ENCODE measurements at places on chromosomes 7 and 10.

DNA sequence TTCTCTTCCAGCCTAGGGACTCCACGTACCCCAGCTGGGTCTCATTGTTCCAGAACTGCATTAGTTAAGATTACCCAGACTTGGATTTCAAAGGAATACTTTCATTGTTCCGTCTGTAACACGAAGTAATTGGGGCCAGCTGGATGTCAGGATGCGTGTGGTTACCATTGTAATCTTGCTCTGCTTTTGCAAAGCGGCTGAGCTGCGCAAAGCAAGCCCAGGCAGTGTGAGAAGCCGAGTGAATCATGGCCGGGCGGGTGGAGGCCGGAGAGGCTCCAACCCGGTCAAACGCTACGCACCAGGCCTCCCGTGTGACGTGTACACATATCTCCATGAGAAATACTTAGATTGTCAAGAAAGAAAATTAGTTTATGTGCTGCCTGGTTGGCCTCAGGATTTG, 21.0 kb downstream of the LRRC17 start:
- DNase-seq = peak; percentile 38

DNA sequence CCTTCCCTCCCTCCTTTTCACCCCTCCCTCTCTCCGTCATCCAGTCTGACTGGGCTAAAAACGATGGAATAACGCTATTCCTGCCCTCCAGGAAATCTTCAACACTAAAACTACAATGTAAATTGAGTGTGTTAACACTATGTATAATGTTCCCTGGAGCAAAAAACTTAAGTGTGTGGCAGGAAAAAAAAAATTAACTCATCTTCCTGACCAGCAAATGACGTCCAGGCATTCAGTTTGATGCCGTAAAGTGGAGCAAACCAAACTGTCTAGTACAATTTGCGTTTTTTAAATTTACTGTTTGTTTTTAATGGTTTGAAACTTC, 545 bp upstream of the MTPN start:
- no peak for DNase-seq

- DNase-seq = no peak
Measured at GRCh38 chr10:127428385-127428980, 120.6 kb upstream of the NPS start.

GRCh38 chr10:93106631-93107072, 33.0 kb downstream of the CYP26A1 start:
- no peak for DNase-seq

DNA sequence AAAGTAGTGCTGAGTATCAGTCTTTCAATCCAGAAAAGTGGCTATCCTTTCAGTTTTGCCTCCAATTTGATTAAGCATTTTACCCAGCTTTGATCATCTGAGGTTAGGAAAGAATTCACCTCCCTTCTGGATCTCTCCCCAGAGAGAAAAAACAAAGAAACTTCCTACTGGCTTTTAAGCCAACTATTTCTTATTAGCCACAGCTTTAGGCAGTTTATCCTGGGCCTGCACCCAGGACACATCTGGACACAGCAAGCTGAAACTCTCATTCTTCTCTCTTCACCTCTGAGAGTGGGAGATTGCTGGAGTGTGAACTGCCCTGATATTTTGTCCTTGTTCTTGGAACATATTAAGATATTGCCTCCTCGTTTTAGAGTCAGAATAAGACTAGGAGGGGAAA, 43.5 kb upstream of the LSM8 start:
- no peak for DNase-seq

DNA sequence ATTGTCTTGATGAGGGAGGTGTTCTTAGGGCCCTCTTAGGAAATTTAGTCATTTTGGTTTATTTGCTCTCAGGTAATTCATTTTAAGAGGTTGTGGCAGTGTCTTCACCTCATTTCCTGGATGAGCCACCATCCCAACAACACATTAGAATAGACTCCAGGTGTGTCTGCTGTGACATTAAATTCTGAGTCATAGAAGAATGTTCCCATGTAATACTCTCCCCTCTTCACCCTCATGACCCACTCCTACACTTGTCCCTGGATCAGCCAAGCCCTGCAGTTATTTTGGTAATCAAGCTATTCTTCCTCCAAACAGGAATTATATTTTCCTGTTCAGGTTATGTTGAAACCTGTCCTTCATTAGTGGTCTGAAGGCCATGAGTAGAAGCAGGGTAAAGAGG, 944.1 kb downstream of the SORCS3 start:
- DNase-seq = no peak

GRCh38 chr7:22470981-22471380, 29.0 kb downstream of the STEAP1B start:
- no peak for DNase-seq

GRCh38 chr7:83684928-83685327, 36.0 kb upstream of the SEMA3E start:
- no peak for DNase-seq

DNA sequence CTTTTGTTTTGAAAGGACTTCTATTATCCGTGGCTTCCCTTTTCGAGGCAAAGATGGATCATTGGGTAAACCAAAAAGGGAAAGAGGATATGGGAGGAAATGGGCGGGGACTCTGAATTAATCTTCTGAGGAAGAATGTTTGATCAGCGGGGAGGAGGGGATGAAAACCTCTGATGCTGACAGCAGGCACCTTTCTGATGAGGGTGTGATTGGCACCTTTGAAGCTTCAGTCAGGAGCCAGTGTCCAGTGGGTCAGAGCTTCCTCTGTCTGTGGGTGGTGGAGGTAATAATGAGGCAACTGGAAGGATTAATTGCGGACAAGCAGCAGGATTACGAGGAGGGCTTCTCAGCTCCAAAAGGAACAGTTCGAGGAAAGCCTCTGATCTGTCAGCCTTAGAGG, 877.6 kb downstream of the LRMDA start:
- peak; percentile 72 for DNase-seq

DNA sequence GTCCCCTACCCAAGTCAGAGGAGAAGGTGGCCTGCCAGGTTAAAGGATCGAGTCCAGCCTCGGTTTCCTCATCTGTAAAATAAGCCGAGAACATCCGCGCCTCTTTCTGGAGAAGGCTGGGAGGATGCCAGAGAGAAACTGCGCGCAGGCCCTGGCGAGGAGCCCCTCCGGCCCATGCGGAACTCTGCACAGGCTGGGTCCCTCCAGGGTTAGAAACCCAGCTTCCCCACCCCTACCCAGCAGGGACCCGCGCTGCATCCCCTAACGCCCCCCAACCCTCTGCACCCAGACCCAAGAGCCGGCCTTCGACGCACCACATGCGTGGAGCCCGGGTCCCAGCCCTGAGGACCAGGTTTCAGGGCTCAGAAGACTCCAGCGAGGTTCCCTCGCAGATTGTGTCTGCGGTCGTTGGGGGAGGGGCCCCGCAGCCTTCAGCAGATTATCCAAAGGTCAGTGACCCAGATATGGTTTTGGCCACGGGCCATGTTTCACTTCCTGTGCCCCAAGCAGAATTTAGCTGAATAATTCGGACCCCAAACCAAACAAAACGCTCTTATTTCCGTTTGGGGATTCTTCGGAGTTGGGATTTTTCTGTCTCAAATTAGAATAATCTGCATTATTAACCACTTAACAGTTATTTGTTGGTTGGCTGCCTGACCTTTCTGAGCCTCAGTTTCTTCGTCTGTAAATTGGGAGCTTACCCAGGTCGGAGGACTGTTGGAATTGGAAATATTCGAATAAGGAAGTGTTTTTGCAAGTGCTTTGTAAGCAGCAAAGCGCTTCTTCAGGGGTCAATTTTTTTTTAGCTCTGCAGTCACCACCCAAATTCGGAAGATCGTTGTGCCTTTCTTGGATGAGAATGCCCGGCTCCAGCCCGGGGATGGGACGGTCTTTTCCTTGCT, 167.7 kb downstream of the UBE2H start:
- DNase-seq = no peak

DNA sequence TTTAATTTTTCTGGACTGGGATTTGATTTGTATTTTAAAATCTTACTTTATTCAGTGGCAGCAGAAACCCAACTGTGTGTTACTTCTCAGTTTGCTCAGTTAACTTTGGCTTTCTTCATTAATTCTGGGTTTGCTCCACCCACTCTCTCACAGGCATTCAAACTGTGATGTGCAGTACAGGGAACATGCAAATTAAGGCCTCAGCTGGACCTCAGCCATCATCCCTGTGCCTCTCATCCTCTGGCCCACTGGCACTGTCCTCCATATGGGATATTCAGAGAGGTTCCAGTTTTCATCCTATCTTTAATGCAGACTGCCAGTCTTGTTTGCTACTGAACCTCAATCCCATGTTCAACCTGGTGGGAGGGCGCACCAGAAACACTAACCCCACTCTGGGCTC, 743.4 kb upstream of the IGFBP3 start:
- no peak for DNase-seq

DNA sequence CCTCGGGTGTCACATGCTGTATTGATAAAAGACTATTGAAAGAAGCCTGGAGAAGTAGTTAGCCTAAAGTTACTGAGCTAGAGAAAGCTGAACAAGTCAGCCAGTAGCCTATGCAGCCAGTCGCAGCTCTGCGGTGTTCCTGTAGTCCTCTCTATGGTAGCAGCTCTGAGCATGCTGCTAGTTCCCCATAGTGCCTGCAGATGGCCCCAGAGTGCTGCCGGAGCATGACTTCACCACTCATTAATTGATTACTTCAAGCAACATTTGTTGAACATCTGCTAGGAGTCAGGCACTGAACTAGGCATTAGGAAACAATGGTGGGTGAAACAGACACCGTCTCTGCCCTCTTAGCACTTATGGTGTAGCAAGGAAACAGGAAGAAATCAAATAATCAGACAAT, 422.7 kb downstream of the SORCS3 start:
- peak; percentile 83 for DNase-seq

DNA sequence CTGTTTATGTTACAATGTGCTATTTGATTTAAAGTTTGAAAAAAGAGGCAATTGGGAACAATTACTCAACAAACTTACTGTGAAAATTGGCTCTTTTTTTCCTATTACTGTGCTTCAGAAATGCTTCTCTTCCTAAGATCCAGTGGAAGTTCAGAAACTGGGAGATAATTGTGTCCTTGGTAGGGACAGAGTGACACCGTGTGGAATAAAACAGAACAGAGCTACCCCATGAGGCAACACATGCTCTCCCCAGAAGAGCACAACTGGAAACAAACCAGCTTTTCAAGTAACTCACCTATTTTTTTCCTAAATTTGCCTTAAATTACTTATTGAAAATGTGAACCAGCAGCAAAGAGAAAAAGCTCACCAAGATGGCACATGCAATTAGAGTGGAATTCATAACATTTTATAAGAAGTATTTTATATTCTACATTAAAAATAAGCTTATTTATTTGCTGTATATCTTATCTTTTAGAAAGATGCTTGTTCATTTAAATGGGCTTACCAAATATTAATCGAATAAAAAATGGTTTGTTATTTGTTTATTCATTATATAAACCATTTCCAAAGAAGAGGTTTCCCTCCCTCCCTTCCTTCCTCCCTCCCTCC, 346.1 kb upstream of the ANKRD30A start:
- DNase-seq = peak; percentile 1

- DNase-seq = no peak
Measured at GRCh38 chr10:1488970-1489548, 248.3 kb downstream of the ADARB2 start.

- no peak for DNase-seq
Measured at GRCh38 chr10:129864601-129865126, 99.4 kb downstream of the EBF3 start.

- peak; percentile 16 for DNase-seq
Measured at GRCh38 chr7:86776136-86776535, 132.4 kb downstream of the GRM3 start.

DNA sequence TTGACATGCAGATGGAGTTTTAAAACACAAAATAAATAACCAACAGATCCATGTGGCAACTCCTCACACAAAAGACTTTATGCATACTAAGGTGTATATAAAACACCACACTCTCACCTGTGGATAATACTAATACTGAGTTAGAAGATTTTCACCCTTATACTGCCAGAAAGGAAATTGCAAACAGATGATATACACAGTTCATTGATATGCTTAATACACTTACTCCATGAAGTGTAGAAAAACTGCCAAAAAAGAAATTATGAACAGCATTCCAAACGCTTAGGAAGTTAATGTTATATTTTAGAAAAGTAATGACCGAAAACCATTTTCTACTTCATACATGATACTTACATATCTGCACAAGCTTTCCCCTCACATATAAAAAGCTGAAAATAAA, 17.6 kb upstream of the SNX13 start:
- no peak for DNase-seq

DNA sequence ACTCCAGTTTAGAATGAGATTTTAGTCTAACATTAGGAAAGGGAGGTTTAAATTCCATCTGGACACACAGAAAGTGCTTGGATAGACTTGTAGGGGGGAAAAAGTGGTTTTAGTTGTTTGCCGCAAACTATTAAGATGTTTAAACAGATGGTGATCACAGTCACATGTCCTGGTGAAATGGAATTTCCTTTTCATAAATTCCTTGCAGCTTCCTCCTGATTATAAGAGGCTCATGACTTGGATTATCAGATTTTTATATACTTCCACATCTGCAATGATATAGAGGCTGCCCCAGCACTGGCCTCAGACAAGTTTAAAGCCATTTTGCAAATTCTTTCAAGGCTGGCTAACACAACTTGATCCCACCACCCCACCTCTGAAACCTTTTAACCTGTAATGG, 106.4 kb upstream of the ARMC3 start:
- no peak for DNase-seq

- no peak for DNase-seq
Measured at GRCh38 chr7:25575634-25576033, 347.3 kb upstream of the NPVF start.

DNA sequence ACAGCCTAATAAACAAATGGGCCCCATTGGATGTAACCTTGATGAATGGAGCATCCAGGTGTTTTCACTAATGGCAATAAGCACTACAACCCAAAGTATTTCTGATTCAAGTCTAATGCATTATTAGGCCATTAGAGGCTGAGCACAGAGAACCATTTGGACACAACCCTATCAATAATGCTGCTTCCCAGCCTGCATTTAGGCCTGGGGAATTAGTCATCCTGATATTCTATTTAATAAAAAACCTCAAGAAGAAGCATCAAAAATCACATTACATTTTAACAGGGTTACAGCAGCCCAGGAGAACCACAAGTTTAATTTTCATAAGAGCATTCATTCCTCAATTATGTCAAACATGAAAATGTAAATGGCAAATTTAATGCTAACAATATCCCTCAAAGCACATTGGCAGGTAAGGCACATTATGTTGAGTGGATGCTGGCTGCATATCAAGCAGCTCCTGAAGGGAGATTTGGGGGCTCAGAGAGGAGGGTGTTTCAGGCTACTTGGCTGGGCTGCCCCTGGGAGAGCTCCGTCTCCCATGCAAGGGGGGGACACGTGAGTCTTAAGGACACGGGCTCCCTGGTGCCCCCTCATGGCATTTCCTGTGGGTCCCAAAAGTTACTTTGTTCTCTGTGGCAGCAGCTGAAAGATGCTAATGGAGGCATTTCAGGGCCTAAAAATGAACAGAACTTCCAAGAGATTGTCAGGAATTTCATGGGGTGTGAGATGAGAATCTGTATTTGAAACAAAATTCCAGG, 143.4 kb downstream of the HERPUD2 start:
- DNase-seq = no peak

DNA sequence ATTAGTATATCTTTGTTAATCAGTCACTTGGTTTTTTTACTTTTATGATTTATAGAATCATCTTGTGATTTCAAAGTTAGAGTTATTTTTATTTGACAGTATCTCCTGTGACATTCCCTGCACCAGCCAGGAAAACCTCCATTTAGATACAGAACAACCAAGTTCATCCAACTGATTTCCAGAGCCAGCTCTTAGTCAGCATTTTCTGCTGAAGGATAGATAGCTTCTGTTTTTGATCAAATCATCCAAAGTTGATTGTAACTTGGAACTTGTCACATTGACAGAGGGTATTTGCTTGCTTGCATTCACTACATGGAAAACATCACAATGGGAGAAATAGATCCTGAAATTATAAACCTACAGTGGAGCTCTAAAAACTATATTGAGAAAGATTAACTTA, 122.6 kb downstream of the PON1 start:
- no peak for DNase-seq

GRCh38 chr7:74627661-74628411, 29.7 kb upstream of the GTF2I start:
- DNase-seq = peak; percentile 98
